ENCODE measurements at places on chromosomes 1 and 21. TPM values are rescaled to one million over a fixed set of nuclear protein-coding genes. Genes with fewer than 3 reads are reported as not detected.

DNA sequence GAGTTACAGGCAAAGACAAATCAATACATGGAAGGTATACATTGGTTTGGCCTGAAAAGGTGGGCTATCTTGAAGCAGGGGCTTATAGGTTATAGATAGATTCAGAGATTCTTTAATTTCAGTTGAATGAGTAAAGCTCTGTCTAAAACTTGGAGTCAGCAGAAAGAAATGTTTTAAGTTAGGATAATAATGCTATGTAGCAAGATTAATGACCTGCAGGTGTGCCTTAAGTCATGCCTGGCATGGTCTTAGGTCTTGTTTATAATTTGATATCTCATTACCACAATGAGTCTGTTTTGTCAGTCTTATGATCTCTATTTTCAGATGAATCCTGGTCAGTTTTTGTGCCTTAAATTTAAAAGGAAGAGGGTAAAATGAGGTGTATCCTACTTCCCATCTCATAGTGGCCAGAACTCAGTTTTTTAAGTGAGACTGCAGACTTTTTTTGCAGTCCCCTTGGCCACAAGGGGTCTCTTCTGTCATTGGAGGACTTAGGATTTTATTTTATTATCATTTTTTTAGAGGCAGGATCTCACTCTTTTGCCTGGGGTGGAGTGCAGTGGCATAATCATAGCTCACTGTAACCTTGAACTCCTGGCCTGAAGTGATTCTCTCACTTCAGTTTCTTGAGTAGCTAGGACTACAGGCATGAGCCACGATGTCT lies 21.3 kb upstream of the PGBD2 start:
- DNase-seq: no peak

DNA sequence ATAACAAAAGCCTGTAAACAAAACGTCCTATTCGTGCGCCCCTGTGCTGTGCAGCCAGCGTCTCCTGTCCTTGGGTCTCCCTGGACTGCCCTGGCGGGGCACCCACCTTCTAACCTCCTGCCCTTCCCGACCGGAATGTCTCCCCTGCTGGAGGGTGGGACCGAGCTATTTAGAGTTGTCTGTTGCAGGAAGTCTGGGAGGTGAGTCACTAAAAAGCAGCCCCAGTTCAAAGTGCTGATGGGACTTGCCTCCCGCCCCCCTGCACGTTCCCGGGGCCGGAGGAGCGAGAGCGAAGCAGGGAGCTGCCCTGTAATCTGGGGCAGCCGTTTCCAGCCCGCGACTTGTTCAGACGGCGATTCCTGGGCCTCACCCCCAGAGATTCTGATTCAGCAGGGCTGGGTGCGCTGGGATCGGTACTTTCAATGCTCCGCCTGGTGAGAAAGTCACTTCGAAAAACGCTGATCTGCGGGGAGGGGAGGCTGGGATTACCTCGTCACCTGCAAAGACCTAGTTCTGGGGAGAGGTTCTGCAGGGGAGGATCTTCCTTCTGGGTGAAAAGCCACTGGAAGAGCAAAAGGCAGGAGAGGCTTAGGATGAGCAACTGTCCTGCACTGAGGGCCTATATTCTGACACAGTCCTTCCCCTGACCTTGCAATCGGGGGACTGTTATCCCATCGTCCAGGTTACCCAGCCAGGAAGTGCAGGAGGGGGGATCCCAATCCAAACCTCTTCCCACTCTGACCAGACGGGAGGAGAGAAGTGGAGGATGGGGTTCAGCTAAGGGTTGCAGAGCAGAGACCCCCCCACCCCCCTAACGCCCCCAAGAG lies 1.2 kb upstream of the DHRS3 start:
- peak; percentile 83 for DNase-seq

DNA sequence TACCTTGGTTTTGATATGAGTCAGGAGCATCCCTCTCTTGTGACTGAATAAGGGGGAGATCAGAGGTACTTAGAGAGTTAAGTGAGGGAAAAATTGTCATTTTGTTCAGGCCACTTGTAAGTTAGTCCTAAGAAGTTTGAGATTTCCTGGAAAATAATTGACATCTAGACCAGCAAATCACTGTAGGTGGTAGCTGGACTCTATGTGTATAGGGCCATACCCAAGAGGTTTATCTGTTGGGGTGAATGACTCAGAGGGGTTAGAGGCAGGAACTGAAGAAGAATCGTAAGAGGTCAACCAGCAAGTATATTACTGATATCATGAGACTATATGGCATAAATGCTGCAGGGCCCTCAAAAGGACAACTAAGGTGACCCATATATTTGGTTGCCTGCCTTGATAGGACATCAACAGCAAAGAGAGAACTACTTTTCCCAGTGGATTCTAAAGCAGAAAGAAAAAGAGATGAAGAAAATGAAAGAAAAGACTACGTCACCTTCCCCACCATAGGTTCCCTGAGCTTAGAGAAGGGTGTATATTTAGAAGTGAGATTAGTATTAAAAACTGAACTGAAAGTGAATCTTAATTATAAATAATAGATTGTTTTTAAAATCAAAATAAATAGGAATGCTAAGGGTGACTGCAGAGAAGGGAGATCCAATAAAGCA lies 8.0 kb upstream of the RNPC3 start:
- DNase-seq: no peak

- DNase-seq: no peak
Measured at GRCh38 chr1:63653976-63654375, 60.8 kb downstream of the PGM1 start.

GRCh38 chr1:65083263-65083896 lies 64.6 kb upstream of the AK4 start:
- DNase-seq: no peak

- no peak for DNase-seq
Measured at GRCh38 chr1:235397733-235398132, 30.5 kb downstream of the TBCE start.

DNA sequence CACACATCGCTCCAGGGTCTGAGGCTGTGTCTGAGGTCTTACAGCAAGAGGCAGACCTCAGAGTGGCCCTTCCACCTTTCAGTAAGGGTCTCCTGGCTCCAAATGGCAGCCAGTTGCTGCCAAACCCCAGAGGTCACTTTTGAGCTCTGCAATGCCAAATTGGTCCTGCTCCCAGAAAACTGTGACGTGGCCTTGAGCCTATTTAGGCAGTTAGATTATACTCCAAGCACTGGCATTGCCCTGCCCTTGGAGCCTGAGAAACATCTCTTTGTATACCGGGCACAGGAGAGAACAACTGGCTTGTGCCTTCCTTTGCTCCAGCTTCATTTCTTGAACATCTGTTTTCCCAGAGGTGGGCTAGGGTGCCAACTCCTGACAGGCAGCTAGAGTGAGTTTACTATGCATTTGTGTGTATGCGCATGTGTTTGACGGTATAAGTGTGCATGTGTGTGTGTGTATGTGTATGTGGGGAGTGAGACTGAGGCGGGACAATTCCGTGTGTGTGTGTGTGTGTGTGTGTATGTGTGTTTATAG lies 134.5 kb downstream of the IER5 start:
- DNase-seq: no peak

NUP210L gene
- total RNA-seq: 0.74 TPM

LEMD1 gene
- total RNA-seq: not detected

HDGF gene
- total RNA-seq: 139 TPM

PRCC gene
- 46.2 TPM for total RNA-seq

CRYBG2 gene
- not detected for total RNA-seq

SNAP47 gene
- total RNA-seq: 37.9 TPM
